ENCODE measurements at places on chromosomes 12 and 14.

- no peak for DNase-seq
Observed at GRCh38 chr14:98269533-98269932, 1002.5 kb downstream of the BCL11B start.

GRCh38 chr14:103695296-103696069 is 19.8 kb downstream of the XRCC3 start:
- DNase-seq: no peak

- no peak for DNase-seq
Observed at GRCh38 chr12:110149086-110149660, 25.0 kb downstream of the IFT81 start.

DNA sequence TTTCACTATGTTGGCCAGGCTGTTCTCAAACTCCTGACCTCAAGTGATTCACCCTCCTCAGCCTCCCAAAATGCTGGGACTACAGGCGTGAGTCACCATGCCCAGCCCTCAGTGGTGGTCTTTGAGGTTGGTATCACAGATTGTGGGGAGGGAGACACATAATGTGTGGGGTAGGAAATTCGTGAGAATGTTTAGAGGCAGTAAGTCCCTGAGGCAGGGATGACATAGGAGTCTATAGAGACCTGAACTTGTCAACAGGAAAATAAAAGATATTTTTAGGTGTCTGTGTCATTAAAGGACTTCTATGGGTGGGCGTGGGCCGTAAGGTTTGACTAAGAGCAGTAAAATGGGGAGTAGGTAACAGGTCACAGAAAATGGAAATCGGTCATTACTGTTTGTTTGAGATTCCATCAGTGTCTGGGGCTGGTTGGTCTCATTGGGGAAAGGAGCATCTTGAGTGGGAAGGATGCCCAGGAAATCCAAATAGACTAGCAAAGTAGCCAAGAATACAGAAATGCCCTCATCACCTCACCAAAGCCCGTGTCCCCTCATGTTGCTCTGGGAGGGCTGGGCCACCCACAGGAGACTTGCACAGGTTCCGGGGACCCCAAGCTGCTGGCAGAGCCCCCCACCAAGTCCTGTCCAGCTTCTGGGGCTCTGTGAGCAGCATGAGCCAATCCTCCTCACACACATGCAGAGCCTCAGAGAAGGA is 63.6 kb upstream of the BCL2L14 start:
- DNase-seq: no peak

- DNase-seq: no peak
Observed at GRCh38 chr14:82805892-82806825, 1272.5 kb upstream of the SEL1L start.

GRCh38 chr12:101299931-101300330 is 20.0 kb downstream of the UTP20 start:
- DNase-seq: no peak

DNA sequence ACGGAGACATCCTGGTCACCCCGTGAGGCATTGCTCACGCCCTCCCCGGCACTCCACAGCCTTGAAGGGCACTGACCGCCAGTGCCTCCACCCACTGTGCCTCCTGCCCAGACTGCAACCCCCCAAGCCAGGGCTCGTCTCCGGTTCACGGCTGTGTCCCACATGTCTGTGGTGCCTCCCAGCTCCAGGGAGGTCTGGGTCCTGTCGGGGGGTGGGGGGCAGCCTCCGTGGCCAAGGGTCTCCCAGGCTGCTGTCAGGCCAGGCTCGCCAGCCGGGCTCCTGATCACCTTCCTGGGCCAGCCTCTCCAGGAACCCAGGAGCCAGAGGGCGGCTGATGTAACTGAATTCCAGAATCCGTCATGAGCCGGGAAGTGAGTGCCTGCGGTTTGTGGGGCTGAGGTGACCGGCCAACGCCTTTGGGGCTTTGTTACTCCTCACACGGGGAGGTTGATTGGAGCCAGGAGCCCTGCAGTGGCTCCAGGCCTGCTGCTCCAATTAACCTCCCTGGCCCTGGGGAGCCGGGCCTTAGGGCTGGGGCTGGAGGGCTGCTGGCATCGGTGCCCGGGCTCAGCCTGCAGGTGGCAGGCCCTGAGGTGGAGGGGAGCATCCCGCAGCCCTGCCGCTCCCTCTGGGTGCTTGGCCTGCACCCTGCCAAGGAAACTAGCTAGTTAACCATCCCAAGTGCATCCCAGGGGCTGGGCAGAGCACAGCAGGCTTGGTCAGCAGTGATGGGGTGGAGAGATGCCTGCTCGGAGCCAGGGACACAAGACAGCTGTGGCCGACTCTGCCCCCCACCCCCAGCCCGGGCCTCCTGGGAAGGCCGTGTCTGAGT is 36.4 kb upstream of the FBRSL1 start:
- no peak for DNase-seq

- DNase-seq: no peak
Observed at GRCh38 chr12:112777387-112778310, 13.9 kb upstream of the RPH3A start.

GRCh38 chr12:67424784-67425183 is 155.6 kb downstream of the CAND1 start:
- no peak for DNase-seq

DNA sequence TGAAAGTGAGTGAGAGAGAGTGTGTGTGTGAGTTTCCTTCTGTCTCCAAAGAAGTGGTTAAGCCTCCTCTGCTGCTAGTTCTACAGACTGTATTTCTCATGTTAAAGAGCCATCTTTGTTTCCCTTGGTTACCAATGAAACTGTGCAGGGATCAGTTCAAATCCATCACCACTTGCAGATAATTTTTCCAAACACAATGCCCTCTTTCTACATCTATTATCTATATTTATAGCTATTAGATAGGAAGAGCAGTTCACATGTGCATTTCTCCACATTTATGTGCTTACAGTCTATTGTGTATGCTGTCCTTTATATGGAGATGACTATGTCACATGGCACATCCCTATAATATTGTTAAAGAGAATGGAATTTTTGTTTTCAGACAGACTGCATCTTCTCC is 2.2 kb upstream of the DAAM1 start:
- no peak for DNase-seq

GRCh38 chr12:120101617-120102016 is 14.9 kb downstream of the RAB35 start:
- DNase-seq: no peak

- DNase-seq: no peak
Observed at GRCh38 chr14:28771168-28771567, 4.6 kb downstream of the FOXG1 start.

DNA sequence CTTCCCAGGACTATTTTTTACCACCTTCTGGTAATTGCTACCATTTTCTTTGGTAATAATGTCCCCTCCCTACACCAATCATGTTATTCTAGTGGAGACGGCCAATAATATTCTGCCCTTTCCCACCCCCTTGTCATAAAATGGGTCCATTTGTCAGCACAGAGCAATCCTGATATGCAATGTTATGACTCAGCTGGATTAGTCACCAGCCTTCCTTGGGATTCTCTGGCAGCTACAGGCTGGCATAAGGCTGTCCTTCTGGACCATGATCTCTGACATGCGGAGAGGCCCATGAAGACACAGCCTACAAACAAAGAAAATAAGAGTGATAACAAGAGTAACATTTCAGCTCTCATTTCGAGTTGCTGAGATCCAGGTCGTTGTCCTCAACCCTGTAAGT is 222.0 kb upstream of the CPNE8 start:
- no peak for DNase-seq

DNA sequence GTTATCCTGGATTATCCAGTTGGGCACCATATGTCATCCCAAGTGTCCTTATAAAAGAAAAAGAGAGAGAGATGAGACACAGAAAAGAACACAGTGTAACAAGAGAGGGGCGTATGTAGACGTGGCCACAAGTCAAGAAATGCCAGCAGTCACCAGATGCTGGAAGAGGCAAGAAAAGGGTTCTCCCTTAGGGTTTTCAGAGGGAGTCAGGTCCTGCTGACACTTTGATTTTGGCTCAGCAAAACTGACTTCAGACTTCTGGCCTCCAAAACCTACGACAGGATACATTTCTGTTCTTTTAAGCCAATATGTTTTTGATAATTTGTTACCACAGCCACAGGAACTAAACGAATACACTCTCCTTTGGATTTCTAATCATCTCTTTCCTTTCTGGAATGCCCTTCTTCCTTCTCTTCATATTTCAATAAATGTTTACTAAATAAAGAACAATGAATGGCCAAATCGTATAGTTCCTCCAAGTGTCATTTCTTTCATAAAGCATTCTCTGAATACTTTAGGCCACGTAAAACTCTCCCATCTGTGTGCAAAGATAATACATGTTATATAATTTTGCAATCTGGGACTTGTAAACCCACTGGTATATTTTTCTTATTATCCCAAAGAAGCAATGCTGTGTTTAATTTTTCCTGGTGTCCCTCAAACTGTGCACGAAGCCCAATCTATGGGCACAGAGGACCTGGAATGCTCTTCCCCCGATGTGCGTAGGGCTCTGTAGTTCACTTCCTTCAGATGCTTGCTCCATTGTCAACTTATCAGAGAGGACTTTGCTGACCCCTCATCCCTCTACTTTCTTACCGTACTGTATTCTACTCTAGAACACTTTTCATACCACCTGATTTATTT is 303.6 kb downstream of the CEP128 start:
- DNase-seq: no peak

DNA sequence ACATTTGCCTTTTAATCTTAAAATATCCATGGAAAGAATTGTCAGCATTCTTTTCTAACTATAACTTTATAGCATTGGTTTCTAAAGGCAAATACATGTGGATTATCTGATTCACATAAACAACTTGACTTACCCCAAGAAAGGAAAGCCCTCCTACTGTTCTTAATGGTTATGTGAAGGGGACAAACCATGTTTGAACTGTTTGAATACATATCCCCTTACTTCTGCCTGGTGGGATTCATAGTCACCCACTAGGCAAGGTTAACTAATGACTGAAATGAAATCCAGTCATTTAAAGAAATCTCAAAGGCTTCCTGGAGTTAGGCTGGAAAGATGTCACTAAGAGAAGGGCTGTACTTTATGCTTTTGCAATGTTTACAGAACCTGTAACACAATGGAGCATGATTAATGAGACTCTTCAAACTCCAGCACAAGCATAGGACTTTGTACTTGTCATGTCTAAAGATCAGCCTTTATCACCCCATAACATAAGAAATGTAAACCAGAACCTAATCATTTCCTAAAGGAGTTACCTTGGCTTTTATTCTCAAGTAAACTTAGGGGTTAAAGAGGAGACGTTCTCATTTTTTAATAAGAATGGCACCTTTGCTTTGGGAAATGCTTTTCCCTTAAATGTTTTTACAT is 10.2 kb upstream of the FLRT2 start:
- DNase-seq: no peak

GRCh38 chr12:45731190-45731775 is 1.8 kb downstream of the ARID2 start:
- no peak for DNase-seq

GRCh38 chr12:82012176-82012575 is 253.0 kb upstream of the PPFIA2 start:
- no peak for DNase-seq

DNA sequence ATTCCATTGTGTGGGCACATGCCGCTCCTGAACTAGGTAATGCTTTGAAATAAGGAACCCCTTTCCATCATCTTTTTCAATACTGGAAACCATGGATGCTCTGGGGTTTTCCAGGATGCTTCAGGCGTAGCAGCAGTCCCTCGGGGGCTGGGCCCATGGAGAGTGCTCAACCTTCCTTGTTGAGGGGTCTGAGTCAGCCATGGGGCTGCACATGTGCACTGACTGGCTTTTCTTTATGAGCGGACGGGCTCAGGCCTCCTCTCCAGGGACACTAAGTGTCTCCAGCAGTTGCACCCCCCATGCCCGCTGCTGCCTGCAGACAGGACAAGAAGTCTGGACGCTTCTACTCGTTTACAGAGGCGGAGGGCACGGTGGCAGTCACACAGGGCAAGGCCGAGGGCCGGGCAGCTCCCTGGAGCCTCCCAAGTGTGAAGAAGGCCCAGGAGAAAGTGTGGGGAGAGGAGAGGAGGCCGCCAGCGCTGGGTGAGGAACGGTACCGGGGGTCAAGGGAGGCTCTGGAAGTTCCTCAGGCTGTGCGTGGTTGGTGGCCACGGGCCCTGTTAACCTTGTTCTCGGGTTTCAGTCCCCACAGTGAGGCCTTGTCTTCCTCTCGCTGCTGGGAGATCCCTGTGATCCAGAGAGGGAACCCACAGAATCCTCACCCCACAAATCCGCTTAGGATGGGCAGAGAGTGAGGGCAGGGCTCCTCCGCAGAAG is 51.2 kb downstream of the TEAD4 start:
- DNase-seq: no peak

- DNase-seq: no peak
Observed at GRCh38 chr12:90572778-90573177, 382.2 kb downstream of the CCER1 start.

DNA sequence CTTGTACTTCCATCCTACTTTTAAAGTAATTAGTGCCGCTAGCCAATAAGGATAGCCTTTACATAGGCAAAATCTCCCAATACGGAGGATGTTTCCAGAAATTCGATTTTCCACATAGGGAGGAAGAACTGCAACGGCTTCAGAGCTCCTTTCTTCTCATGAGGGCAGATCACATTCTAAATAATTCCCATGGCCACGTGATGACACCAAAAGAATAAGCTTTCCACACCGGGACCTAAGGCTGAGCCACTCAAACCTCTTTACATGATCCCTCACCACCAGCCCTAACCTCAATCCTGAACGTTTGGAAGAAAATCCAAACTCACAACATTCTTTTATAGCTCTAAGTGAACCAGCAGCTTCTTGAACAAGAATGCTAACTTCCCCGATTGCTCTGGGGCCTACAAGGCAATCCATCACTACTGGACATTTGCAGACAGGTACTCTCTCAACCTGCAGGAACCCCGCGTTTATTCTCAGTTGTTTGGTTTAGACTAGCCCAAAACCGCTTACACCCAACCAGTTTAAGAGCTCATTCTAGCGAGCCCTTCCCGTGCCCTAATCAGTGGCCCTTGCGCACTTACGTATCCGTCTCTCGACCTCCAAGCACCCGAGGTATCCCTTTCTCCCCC is 884 bp downstream of the CAPRIN2 start:
- DNase-seq: no peak

- DNase-seq: no peak
Observed at GRCh38 chr12:129184127-129184928, 331.1 kb downstream of the GLT1D1 start.

DNA sequence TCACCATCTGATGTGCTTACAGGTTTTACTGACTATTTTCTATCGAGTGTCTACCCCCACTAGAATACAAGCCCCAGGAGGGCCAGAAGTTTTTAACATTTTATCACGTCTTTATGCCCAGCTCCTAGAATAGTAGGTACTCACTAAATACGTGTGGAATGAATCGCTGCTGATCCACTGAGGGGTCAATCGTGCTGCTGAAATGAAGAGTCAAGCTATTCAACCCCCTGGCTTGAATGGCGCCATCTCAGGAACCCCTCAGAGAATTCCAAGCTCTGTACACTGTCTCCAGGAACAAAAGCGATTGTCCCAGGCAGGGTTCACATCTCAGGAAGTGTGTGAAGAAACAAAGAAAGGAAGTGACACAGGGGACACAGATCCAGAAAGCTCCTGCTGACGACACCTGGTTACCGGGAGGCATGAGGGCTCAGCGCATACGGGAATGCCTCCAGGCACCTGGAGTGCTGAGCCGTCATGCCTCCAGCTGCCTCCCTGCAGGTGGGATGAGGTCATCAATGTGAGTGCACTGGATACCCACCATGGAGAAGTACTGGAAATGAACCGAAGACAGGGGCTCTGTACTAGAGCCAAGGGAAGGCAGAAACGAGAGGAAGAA is 45.6 kb downstream of the PITPNM2 start:
- no peak for DNase-seq

Data from stimulated activated CD8-positive, alpha-beta memory T cell treated with anti-CD3 and anti-CD28 coated beads, Interleukin-7, amount 100 ng/mL, for 1 hour (primary cell).